ENCODE measurements at places on chromosomes 2 and 18.

DNA sequence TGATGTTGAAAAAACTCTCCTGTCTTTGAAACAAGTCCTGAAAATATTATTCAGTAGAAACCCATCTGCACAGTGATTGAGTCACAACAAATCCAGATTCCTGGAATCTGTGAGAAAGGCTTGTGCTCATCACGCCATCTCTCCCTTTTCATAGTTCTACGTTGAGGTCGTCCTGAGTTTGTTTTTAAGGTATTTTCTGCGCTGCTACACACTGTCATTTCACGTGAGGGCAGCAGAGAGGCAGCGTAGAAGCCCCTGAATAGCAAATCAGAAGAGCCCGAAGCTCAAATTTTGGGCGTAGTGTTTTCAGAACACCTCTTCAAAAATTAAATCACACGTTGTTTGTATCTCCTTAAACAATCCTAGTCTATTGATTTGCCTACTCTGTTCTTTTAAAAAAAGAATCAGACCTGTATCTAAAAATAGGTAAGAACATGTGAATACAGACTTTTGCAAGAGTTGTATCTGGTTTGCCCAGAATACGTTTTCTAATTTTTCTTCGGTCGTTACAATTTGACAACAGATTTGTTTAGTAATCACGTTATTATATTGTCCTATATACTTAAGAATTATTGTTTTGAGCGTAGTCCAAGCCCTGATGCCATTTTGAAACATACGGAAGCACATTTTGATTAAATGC lies 61.6 kb upstream of the SLC38A11 start:
- peak; percentile 9 for DNase-seq

DNA sequence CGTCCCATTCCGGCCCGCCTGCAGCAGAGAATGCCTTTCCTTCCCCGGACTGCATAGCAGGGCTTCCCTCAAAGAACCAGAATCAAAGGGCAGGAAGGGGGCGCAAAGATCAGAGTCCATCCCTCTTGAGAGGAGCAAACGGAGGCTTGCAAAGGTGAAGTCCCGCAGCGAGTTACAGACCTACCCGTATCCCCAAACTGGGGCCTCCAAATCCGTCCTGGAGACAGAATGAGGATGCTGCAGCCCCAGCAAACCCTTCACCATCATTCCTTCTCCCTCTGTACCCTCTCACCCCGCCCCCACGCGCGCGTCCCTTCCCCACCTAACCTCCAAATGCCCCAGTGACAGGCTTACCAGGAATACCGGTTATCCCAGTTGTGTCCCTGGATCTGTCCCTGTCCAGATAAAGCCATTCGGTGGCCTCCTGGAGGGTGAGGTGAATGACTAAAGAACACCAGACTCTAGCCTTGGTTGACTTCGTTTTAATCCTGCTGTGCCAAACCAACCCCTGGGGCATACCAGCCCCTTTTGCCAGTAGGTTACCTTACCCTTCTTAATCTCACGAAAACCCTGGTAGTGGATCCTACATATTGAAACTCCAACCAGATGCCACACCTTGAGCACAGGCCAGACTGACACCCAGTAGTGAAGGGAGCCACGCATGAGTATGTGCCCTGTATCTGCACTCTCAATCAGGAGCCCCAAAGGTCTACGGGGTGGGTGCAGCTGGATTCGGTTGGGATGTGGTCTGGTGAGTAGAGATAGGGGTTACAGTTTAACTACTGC lies 961 bp upstream of the SLC40A1 start:
- DNase-seq, result peak; percentile 10

DNA sequence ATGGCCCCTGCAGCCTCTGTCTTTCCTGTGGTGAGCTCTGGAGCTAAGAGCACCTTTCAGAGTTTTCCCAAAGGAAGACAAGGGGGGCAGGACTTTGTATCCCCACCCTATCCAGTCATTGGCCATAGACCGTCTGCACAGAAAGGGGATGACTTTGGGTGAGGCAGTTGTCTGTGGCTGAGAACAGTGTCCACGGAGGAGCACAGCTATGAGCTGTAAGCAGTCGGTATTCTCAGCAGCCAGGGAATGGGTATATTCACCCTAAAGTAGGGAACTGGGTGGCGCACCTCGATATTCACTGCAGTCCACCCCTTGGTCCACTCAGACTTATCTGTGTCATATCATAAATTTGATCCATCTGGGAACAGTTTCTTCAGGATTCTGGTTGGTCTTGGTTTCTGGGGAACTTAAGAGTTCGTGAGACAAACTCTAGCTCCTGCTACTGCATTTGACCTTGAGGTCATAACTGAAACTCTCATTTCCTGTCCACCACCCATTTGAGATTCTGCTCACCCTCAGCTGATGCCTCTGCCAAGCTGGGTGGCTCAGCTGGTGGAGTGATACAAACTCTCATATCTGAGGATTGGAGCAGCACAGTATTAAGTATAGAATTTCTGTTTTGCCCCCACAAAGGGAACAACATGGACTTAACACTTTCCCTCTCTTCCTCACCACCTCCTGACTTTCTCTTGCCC lies 45.2 kb upstream of the SCG2 start:
- no peak for DNase-seq

GRCh38 chr2:218605432-218605831 lies 2.3 kb upstream of the PLCD4 start:
- no peak for DNase-seq

- DNase-seq, result no peak
Measured at GRCh38 chr18:9984080-9984479, 70.3 kb downstream of the VAPA start.

- DNase-seq, result peak; percentile 100
Measured at GRCh38 chr18:74495581-74496507, at the start of gene CNDP2. TSS of gene CNDP2 (plus strand) at chr18:74496363. CDS start at chr18:74499974, 3,611 bp downstream.

- DNase-seq, result peak; percentile 10
Measured at GRCh38 chr2:216633616-216634369, 573 bp downstream of the IGFBP2 start.

DNA sequence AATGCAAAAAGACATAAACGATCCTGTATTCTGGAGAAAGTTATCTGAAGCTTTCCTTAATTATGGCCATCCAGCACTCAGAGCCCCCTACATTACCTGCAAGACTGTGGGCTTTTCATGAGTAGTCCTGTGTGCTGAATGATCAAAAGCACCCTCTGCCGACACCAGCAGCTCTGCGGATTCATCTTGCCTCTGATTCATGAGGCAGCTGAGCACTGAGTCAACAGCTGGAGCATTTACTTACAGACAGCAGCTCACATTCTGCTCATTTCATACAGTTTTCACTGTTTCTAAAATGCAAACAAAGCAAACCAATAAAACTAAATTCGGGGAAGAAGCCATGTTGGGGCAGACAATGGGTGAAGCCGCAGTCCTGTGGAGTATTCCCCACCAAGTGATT lies 886.5 kb downstream of the CNTNAP5 start:
- DNase-seq, result no peak

- no peak for DNase-seq
Measured at GRCh38 chr18:34611904-34612303, 98.2 kb upstream of the DTNA start.

DNA sequence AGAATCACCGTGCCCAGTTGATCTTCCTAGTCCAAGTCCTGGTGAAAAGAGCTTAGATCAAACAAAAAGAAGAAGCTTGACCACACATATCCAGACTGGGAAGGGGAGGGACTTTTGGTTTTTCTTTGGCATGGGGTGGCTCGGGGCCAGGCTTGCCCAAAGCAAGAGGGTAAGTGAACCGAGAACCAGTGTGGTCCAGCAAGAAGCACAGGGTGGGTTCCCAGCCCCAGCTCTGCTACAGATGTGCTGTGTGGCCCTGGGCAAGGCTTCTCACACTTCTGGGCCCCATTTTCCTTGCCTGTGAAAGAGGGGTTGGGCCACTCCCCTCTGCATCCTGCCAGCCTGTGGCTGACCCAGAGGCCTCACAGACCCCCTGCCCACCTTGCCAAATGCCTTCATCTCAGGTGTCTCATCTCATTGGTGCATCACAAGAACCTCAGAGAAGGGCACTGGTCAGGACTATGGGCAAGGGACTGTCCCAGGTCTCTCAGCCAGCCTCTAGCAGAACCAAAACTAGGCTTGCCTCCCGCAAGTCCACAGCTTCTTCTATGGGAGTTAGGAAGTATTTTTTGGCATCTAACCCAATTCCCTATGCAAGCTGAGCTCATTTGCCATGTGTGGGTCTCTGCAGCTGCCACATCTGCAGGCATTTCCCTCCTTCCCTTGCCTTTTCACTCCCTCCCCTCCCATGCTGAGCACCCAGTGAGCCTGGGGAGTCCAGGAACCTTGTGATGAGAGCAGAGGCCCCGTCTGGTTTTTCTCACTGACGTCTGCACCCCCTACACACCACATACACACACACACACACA lies 6.9 kb downstream of the ATP6V1B1 start:
- no peak for DNase-seq

DNA sequence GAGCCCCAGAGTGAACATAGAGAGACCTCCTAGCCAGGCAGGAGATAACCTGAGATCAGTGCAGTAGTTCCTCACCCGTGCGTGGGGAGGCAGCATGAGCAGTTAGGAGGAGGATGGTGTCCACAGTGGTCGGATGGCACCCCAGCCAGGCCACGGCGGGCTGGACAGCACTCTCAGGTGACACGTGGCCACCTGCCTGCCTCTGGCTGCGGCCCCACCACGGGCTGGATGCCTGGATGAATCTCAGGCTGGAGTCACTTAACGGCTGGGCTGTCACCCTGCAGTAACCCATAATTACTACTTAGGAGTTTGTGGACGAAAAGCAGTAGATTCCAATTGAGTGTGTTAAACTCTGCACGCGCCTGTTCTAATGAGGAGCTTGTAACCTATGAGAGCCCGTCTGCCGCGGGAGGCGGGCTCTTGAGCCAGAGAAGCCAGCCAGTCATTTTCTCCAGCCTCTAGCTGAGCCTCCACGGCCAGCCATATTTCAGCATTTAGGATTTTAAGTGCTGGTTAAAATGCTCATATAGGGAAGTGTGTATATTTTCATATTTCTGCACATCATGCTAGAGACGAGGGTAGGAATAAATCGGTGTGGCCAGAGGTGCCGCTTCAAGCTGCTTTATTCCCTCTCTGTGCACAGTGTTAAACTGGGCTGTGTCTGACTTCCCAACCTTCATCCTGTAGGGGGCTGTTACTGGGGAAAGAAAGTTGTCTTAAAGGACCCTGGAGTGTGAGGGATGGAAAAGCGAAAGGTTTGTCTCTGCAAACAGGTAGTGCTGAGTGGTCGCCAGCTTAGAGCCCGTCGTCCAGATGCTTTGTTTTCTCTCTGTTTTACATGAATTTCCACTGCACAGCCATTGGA lies 144.0 kb downstream of the GLI2 start:
- DNase-seq, result no peak

- no peak for DNase-seq
Measured at GRCh38 chr2:126222278-126222677, 433.7 kb upstream of the GYPC start.

- peak; percentile 34 for DNase-seq
Measured at GRCh38 chr18:35143622-35144596, 96.9 kb upstream of the ZNF397 start.

- DNase-seq, result no peak
Measured at GRCh38 chr18:48038636-48039035, 108.2 kb upstream of the SMAD2 start.

DNA sequence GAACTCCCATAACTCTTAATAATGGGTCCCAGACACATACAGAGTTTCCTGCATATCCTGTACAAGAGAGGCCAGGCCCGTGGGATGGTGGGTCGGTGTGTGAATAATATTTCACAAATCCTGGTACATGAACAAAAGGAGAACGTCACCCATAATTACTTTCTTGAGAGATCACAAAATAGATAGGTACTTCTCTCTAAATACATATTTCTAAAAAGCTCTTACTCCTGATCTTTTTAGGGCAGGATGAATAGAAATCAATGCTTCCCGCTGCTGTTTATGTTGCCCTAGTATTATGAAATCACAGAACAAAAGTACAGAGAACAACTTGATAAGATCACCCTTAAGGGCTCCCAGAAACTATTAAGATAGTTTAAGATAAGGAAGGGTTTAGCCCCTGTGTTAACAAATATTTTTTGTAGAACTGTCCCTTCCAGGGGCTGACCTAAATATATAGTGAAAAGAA lies 5.4 kb downstream of the IRS1 start:
- DNase-seq, result no peak

DNA sequence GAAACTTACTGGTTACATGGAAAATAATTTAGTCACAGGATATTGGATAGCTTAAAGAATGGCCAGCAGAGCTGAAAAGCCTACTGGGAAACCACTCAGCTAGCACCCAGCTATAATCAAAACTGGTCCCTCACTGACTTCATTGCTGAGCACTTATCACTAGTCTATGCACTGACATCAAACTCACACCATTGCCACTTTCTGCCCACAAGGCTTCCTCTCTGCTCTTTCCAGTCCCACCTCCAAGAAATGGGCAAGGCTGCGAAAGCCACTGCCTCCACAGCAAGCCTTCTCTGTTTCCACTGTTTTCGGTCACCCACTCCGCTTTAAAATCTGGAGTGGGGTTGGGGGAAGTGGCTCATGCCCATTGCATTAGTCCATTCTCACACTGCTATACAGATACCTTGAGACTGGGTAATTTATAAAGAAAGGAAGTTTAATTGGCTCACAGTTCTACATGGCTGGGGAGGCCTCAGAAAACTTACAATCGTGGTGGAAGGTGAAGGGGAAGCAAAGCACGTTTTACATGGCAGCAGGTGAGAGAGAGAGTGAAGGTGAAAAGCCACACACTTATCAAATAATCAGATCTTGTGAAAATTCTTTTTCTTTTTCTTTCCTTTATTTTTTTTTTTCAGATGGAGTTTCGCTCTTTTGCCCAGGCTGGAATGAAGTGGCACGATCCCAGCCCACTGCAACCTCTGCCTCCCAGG lies 77.0 kb upstream of the CERS6 start:
- peak; percentile 14 for DNase-seq

DNA sequence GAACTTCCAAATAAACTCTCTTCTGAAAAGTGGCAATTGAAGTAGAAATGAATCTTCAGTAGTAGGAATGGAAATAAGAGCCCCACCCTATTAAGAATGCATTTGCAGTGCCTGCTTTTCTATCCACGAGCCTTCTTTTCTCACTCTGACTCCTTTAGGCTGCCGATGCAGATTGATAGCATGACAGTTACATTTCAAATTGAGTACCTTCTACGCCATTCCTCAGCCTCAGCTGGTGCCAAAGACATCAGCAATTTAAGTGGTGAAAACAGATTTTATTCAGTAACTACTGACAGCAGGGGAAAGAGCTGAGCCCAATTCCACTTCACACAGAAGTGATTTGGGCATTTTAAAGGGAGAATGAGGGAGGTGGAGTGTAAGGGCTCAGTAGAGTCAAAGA lies 85.5 kb downstream of the PTH2R start:
- no peak for DNase-seq

DNA sequence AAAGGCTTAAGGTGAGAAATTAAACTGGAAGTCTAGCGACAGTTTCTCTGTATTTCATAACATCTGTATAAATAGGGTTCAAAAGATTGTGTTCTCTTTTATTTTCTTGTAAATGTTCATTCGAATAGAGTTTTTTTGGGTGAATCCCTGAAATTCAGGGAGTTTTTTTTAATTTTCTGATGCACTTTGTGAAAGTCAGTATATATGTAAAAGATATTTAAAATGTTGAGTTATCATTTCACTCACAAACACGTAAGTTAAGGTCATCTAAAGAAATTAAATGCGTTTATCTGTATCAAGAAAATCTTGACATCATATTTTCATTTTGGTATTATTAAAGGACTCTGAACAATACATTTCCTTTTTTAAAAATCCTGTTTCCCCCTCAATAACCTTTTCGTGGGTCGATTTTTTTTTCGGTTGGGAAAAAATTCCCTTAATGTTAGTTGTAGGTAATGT lies 3.4 kb downstream of the SP9 start:
- DNase-seq, result no peak

- no peak for DNase-seq
Measured at GRCh38 chr18:911025-911424, 6.4 kb downstream of the ADCYAP1 start.

Data from stimulated activated naive CD8-positive, alpha-beta T cell treated with anti-CD3 and anti-CD28 coated beads, Interleukin-15, Interleukin-2, amounts not matched to agents 100 U/mL and 50 U/mL, for 24 hours (primary cell).